ENCODE measurements at places on chromosomes 2 and 18.

DNA sequence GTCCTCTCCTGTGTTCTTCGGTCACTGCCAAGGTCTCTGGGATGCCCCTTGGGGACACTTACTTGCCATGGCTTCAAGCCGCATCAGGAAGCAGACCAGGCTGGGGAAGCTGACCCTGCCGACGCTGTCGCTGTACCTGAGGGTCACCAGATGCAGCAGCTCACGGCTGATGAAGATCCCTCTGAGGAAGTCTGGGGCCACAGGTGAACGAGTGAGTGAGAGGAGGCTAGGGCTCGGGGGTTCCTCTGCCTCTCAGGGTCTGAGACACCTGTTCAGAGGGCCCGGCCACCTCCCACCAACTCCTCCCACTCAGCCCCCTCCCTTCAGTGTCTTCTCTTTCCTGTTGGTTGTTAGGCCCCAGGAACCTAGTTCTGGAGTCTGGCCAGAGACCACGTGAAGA is 74.9 kb downstream of the CAPN13 start:
- DNase-seq, result no peak

- DNase-seq, result no peak
Observed at GRCh38 chr18:79506191-79507075, 110.7 kb downstream of the NFATC1 start.

DNA sequence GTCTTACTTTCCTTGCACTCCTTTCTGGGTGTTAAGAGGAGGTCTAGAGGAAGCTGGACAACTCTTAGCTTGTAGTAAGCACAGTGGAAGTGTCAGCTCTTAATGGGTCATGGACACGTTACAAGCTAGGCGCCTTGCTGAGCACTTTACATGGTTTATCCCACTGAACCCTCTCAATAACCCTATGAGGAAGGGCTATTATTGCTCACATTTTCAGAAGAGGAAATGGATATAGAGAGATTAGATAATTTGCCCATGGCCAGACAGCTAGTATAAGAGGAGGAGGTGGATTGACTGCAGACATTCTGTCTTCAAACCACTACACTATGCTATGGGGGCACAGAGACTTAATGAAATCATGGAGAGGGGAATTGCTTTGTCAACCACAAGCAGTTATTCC is 8.3 kb upstream of the IL1RN start:
- DNase-seq, result no peak

DNA sequence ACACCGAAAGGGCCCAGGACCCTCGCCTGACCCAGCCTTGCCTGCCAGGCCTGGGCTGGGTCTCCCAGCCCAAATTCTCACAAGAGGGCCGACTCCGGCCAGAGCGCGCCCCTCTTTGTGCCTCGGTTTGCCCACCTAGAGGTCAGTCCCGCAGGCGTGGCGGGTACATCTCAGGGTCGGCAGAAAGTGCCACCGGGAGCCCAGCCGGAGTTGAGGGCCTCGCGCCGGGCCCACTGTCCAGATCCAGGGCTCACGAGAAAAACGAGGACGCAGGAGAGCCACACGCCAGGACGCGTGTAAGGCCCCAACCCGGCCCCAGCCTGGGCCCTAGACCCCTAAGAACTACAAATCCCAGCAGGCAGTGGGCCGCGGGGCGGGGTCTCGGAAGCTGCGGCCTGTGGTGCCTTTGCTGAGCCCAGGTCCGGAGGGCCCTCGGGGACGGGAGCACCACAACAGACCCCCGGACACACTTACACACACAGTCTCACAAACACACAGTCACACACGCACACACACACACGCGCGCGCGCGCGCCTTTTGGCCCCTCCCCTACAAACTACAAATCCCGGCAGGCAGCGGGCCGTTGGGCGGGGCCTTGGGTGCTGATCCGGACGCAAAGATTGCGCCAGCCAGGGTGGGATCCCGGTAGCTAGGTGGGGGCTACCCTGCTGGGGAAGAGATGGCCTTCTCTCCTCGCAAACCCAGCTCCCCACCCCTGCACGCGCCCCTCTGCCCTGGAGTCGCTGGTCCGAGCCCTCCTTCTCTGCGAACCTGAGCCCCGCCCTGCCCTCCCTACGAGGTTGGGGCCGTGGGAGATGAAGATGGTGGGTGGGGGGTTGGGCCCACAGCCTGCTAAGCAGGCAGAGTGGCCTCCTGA is at the start of gene SH2D6:
SH2D6 (plus strand) TSS at position 583 of the 877 bp plus-strand sequence. CDS start 10,752 bp downstream, outside the sequence.
- DNase-seq, result peak; percentile 67

GRCh38 chr2:109453371-109453995 is 160.3 kb downstream of the SEPTIN10 start:
- DNase-seq, result no peak
